NCI-H446 treated with DMSO at 0.1 percent for 48 hours (cell line): ENCODE measurements at places on chromosomes 7 and 10.

DNA sequence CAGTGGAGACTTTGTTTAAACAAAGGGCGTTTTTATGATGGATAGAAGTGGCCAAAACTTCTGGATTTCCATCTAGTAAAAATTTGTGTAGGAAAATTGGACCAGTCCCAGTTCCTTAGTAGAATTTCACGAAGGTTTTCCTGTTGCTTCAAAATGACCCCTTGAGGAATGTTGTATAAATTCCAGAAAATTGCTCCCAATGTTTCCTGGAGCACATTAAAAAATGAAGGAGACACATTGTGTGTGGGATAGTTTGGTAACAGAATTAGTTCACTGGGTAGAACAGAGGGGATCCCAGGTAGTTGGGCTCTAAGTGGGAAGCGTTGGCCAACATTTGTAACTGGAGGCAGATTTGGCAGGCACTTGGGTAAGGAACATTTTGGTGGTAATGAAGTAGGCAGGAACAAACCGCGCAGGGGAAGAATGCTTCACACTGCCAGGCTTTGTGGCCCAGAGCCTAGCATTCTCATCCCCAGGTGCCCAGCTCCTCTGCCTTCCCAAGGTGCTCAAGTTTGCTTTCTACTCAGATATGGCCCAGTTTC is 758.6 kb downstream of the AUTS2 start:
- DNase-seq: peak; percentile 66

DNA sequence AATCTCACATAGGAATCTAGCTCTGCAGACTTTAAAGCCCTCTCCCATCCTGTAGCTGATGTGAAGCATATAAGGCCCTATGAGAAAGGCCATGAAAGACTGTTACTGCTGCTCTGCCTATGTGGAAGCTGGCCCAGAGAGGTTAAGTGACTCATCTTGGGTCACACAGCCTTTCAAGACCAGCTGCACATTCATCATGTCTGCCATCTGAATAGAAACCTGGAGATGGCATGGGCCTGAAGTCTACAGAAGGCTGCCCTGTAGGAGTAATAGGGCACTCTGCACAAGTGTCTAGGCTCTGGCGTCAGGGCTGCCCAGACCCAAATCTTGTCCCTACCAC is 59.4 kb upstream of the COL13A1 start:
- DNase-seq: no peak

- DNase-seq: no peak
Observed at GRCh38 chr7:38282081-38282480, 8.6 kb upstream of the TARP start.

DNA sequence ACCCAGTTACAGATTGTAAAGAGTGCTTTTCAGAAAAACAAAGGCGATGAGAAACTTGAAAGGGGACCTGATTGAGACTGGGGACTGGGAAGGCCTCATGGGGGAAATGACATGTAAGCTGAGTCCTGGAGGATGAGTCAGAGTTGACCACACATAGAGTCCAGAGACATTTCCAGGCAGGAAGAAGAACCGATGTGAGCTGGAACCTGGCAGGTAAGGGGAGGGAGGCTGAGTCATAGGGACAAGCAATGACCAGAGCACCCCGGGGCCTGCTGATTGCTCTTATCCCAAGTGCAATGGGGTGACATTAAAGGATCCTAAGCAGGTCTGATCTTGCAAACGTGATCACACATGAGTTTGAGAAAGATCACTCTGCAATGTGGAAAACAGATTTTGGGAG is 11.7 kb downstream of the TLL2 start:
- DNase-seq: no peak

GRCh38 chr7:147707926-147708325 is 882.6 kb upstream of the C7orf33 start:
- no peak for DNase-seq
